ENCODE measurements at places on chromosomes 6 and 20. TPM values are rescaled to one million over a fixed set of nuclear protein-coding genes. Genes with fewer than 3 reads are reported as not detected.

ACTL10 gene
- total RNA-seq: 0.22 TPM

POM121L2 gene
- total RNA-seq: not detected

BCAS1 gene
- not detected for total RNA-seq

LY6G6C gene
- not detected for total RNA-seq

BAK1 gene
- 25.0 TPM for total RNA-seq

PNPLA1 gene
- not detected for total RNA-seq

RAET1E gene
- 0.48 TPM for total RNA-seq

SLC22A1 gene
- total RNA-seq: 0.35 TPM

TGM3 gene
- not detected for total RNA-seq
